ENCODE measurements at places on chromosomes 2 and 18.

GRCh38 chr2:104385743-104386142 is 468.2 kb upstream of the POU3F3 start:
- DNase-seq: no peak

DNA sequence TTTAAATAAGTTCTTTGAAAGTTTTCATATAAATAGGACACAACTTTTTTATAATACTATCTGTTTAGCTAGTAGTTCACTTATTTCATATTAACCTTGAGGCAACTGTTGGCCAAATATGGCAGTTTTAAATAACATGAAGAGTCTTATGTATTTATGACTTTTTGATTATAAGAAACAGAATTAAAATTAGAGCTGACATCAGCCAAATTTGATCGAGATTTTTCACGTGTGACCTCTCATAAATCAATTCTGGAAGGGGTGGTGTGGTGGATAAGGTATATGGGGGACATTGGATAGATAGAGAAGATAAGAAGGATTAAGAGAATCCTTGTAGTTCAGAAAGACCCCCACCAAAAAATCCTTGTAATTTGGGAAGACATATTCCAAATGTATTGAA is 776.6 kb downstream of the LRRTM4 start:
- no peak for DNase-seq

DNA sequence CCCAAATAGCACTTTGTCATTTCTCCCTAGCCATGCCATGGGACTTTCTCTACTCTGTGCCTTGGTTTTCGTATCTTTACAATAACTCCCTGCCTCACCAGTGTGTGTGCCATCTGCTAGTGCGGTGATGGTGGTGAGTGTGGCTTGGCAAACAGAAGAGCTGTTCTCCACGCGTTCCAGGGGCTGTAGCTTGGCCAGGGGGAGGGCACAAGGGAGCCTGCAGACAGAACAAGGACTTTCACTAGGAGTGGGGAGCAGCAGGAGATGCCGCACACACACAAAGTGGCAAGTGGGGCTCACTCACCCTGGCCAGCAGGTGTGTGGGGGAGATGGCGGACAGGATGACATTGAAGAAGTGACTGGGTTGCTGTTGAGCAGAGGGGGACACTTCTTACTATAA is 196.9 kb downstream of the HAUS1 start:
- no peak for DNase-seq

DNA sequence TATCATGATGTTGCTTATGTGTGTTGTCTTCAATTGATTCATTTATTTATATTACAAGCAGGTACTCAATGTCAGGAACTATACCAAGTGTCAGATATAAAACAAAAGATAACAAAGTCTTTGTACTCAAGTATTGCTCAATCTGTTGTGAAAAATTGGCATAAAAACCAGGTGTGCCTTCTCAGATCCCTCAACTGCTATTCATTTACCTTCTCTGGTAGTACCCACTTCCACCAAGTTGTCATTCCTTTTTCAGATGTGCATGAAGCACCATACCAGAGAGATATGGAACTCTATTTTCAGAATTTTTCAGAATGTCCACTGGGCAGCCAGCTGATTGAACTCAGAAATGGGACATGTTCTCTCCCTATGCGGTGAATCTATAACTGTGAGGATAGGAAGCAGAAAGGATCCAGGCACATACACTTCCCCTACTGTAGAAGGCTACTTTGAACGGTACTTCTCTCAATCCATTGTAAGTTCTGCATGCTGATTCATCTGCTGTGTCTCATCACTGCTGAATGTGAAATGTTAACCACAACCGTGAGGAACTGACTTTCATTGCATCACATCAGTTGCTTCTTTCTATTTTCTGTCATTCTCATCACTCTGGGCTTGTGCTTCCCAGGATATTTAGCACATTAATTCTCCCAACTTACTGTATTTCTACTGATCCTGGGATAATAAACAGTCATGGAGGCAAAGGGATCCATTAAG is 1621.3 kb downstream of the SUCLG1 start:
- DNase-seq: peak; percentile 73

DNA sequence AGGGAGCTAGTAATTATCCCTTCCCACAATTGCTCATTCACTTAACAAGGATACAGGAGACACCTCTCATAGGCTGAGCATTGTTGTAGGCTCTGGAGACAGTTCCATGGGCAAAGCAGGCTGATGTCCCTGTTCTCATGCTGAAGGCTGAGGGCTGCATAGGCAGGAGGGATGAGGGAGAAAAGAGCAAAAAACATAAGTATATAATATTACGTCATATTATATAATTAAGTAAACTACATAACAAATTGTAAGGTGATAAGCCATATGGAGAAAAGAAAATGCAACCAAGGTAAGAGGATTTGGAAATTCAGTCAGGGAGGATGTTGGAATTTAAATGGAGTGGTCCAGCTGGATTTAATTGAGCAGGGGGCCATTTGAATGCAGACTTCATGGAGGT is 380.6 kb upstream of the ST6GAL2 start:
- DNase-seq: no peak

DNA sequence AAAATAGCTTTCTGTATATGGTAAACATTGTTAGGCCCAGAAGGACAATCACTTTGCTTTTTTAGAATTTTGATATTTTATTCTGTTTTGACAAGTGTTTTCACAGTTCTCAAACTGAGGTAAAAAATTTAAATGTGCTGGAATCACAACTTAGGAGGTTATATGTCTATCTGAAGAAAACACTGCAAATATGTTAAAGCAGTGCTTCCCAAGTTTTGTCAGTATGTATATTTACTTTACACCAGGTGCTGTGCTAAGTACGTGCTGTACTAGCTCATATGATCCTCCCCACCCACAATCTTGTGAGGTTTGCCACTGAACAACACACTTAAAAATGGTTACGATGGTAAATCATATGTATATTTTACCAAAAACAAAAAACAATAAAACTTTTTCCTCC is 124.2 kb downstream of the CABYR start:
- DNase-seq: no peak

DNA sequence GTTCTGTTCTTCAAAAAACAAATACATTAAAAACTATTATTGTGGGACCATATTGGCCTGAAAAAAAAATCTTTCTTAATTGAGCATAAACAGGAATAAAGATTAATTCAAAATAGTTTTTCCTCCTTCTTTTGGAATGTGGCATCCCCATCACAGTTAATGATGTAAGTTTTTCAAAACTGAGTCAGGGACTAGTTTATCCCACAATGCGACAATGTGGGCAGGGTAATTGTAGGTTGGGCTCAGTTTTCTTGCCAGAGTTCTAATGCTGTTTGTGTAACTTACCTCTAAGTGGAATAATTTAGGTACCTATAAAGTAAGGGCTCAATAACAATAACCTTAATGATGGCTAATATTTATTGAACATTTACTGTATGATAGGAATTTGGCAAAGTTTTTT is 82.0 kb downstream of the PMS1 start:
- no peak for DNase-seq

- peak; percentile 75 for DNase-seq
Observed at GRCh38 chr18:23283916-23284430, 148.7 kb downstream of the CABLES1 start.
